ENCODE measurements at places on chromosomes 5 and 9.
A peak's percentile ranks its signal among the peaks of the same experiment; 100 is the strongest.

DNA sequence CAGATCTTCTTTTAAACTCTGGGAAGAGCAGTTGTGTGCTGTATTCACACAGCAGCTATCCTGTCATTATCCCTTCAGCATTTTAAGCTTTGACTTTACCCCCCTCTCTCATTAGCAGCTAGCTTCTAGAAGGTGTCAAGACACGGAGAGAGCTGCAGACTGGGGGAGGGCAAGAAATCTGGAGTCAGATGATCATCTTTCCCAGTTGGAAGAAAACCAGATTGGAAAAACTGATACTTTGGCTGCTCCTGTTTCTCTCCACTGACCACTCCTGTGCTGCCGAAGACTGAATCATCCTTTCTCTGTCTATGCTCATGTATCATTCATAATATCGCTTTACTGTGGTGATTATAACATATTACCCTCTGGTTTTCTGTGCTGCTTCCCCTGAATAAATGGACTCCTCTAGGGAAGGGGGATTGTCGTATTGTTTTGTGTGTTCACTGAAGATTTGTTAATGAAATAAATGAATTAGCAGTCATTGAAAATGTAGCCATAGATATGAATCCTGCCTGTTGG, 75.1 kb downstream of the SH3GL2 start:
- no peak for DNase-seq

- DNase-seq: peak; percentile 7
Observed at GRCh38 chr9:114371973-114372917, 15.5 kb downstream of the AKNA start.

GRCh38 chr9:28678097-28678496, 1104.8 kb upstream of the C9orf72 start:
- DNase-seq: no peak

- DNase-seq: peak; percentile 4
Observed at GRCh38 chr9:110278080-110278707, 21.9 kb upstream of the TXN start.

GRCh38 chr9:4344946-4345345, 45.1 kb upstream of the GLIS3 start:
- DNase-seq: no peak

DNA sequence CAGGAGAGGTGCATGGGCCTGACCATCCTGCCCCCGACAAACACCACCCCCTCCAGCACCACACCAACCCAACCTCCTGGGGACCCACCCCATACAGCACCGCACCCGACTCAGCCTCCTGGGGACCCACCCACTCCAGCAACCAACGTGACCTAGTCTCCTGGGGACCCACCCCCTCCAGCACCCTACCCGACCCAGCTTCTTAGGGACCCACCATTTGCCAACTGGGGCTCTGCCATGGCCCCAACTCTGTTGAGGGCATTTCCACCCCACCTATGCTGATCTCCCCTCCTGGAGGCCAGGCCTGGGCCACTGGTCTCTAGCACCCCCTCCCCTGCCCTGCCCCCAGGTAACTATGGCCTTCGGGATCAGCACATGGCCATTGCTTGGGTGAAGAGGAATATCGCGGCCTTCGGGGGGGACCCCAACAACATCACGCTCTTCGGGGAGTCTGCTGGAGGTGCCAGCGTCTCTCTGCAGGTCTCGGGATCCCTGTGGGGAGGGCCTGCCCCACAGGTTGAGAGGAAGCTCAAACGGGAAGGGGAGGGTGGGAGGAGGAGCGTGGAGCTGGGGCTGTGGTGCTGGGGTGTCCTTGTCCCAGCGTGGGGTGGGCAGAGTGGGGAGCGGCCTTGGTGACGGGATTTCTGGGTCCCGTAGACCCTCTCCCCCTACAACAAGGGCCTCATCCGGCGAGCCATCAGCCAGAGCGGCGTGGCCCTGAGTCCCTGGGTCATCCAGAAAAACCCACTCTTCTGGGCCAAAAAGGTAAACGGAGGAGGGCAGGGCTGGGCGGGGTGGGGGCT, 4.6 kb downstream of the CEL start:
- no peak for DNase-seq

DNA sequence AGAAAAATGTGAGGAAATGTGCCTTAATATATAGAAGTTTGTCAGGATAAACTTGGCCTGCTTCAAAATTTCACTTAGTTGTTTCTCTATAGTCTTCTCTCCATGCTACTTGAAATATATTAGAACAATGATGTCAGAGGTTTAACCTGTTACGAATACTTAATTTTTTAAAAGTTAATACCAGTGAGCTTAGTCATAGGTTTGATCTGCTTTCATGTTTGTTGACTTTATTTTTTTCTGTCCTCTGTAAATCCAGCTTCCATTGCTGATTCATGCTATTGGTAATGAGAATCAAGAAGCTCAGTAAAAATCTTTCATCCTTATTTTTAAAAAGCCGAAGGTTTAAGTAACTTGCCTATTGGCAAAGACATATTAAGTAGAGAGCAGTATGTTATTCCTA, 27.9 kb downstream of the BDP1 start:
- DNase-seq: peak; percentile 29

DNA sequence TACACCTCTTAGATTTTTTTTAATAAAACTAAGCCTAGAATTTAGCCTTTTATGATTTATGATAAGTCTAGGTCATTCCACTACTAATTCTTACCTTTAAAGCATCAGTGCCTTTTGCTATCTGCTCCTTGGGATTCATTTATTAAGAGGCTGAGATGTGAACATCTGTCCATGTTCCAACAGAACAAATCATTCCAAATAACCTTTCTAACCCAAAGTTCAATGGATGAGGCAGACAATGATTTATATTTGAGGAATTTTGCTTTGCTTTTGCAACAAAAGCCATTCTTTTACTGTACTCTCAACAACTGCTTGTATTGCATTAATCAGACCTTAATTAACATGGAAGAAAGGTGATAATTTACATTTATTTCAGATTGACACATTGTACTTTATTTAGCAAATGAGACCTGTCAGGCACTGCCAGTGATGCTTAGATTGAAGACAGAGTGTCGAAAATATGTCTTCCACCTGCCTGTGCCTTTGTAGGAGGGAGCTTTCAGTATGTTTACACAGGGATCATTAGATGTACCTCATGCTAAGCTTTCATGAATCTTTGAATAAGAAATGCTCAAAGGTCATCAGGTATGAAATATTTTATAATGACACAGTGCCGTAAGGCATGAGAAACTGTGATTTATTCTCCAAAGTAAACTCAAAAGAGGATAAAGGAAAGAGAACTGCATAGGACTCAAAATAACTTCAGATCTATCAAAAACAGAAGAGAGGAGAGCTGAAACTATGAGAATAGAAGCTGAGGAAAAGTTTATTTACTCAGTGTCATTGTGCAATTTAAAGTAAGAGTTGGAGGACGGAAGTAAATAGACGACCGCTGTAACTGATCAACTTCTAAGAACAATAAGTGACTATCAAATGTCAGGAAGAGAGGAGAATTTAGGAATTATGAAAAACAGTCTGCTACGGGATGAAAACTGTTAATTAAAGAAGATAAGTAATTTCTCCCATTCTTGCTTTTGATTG, 36.7 kb upstream of the IZUMO3 start:
- no peak for DNase-seq

GRCh38 chr5:160619381-160619780, 197.7 kb downstream of the PTTG1 start:
- DNase-seq: no peak

GRCh38 chr5:15124871-15125568, 253.4 kb upstream of the ANKH start:
- no peak for DNase-seq

DNA sequence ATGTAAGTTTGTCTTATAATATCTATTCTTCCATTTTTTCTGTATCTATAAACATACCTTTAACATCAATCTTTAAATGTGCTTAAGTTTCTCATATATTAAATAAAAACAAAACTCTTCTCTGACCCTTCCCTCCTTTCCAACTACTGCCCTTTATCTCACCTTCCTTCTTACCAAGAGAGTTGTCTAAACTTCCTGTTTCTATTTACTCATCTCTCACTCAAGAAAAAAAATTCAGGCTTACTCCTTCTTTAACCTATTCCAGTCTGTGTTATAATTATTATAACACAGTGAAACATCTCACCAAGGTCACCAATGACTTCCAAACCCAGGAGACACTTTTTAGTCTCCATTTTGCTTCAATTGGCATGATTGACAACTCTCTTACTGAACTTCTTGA, 140.9 kb downstream of the CCDC171 start:
- no peak for DNase-seq

- no peak for DNase-seq
Observed at GRCh38 chr5:146699664-146700418, 178.7 kb downstream of the PPP2R2B start.

GRCh38 chr9:118575341-118576070, 793.7 kb downstream of the BRINP1 start:
- DNase-seq: no peak

DNA sequence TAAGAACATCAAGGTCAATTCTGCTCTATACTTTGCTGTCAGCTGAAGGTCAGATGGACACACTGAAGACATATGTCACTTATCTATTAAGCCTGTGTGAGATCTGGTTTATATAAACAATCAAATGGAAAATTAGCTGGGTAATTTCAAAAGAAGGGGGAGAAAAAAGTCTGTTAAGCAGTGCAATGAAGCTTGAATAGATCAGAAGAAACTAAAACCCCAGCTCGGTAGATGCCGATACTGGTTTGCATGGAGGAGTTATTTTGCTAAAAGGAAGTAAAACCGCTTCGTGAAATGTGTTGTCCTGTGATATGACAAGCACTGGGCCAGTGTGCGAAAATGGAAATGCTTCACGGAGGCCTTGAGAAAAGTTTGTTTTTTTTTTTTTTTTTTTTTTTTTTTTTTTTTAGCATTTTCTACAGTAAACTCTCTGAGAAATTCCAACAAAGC, 148.8 kb downstream of the MEF2C start:
- DNase-seq: no peak

DNA sequence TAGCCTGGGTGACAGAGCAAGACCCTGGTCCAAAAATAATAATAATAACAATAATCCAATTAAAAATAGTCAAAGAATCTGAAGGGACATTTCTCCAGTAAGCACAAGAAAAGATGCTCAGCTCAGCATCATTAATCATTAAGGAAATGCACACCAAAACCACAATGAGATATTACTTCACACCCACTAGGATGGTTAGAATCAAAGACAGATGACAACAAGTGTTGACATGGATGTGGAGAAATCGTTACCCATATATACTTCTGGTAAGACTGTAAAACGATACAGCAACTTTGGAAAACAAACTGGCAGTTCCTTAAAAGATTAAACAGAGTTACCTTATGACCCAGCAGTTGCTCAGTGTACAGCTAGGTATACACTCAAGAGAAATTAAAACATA, 5.3 kb upstream of the FANCG start:
- DNase-seq: no peak

DNA sequence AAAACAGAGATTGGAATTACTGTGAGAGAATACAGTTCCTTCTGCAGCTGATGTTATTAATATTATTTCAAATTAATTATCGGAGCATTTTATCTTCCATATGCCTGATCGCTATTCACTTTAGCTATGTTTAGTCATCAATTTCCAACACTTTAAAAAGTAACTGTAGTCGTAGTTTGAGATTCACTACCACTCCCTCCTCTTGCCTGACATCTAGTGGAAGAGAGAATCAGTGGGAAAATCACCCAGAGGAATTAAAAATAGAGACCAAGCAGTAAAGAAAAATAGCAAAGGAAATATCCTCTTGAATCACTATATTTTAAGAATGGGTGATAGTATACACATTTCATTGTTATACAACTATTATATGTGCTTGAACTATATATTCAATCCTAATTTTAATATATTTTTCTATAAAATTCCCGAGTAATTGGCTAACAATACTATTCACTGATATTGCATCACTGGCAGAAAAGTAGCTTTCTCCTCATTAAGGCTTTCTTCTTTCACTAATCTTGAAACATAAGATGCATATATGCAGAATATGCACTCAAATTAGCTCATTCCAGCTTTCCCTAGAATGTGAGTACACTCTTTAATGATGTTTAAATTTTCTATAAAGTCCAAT, 708.7 kb downstream of the CDH9 start:
- DNase-seq: peak; percentile 34

GRCh38 chr9:110021891-110022290, 186.1 kb downstream of the C9orf152 start:
- no peak for DNase-seq
